ENCODE measurements at places on chromosomes 16 and 17.

DNA sequence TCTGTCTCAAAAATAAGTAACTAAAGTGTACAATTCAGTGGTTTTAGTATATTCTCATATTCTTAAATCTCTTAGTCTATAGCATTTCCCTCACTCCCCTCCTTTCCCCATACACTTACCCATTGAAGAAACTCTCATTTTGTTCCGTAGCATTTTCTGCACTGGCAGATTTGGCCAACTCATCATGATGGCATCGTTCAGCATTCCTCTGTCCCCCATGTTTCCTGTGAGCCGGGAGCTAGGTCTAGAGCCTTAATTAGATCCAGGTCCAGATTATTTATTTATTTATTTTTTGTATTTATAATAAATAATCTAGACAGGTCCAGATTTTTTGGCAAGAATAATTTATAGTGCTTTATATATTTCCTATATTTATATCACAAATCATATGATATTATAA, 31.0 kb downstream of the HEATR3 start:
- DNase-seq = no peak

- no peak for DNase-seq
These were observed 111.7 kb upstream of the MAF start for GRCh38 chr16:79712276-79712675.

DNA sequence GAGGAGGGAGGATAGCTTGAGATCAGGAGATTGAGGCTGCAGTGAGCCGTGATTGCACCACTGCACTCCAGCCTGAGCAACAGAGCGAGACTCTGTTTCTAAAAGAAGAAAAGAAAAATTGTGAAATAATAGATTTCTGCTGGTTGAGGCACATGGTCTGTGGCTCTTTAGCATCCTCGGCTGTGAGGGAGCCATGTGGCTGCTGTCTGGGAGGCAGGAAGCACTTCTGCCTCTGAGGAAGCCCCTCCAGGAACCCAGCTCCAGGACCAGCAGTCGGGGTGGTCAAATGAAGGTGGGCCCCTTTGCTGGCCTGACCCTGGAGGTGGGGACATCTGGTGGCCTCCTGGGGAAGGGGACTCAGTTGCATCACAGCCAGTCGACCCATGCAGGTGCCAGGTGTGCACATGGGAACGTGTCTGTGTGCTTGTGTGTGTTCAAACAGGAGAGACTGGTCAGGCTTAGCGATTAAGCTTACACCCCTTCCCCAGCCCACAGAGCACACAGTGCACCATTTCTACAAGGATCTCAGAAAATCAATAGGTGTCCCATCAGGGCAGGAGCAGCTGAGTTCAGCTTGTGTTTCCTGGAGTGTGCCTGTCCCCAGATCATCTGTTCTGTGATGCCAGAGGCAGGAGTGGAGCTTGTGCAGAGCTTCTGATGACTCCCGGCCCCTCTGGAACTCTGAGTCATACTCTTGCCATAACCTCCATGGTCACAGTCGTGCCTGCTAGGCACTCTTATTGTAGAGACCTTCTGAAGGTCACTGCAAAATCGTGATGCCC, 24.3 kb upstream of the MGAT5B start:
- DNase-seq = no peak

- no peak for DNase-seq
These were observed 49.7 kb upstream of the ITGA2B start for GRCh38 chr17:44439168-44439567.

- DNase-seq = no peak
These were observed 321.3 kb downstream of the SEC14L1 start for GRCh38 chr17:77462090-77462489.

DNA sequence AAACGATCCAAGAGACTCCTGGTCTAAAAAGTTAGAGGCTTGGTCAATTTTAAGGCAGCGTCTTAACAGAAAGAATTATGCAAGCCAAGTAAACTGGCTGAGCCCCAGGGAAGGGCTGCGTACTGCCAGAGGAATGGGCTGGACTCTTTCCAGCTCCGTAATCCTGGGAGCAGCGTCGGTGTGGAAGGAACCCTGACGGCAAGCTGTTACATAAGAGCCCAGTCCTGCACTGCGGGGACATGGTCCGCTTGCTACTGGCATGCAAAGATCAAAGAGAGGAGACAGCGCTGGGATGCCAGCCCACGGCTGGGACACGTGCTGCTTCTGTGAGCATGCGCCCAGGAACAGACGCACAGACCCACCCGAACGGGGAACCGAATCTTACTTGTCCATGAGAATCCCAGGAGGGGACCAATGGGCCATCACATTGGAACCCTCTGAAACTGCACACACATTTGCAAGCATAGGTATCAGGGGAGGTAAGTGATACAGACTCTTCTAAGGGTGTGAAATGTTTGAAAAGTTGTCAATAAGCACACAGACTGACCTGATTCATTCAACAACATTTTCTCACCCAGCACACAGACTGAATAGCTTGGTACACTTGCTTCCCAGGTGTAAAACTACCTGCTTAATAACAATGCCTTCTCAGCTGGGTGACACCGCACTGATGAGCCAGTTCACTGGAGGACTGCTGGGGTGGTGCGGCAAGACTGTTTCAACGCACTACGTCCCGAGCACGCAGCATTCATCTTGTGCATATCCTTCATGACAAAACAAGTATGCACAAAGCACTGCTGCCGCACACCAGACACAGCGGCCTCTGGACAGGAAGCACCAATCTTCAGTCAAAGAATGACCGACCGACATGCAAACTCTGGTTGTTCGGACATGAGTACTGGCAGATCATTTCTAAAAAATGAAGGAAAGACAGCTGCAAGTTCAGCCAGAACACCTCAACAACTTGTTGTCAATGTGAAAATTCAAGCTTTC, 94.9 kb downstream of the ANKRD11 start:
- DNase-seq = no peak

- no peak for DNase-seq
These were observed 48.5 kb downstream of the ARHGAP27 start for GRCh38 chr17:45384047-45384788.

DNA sequence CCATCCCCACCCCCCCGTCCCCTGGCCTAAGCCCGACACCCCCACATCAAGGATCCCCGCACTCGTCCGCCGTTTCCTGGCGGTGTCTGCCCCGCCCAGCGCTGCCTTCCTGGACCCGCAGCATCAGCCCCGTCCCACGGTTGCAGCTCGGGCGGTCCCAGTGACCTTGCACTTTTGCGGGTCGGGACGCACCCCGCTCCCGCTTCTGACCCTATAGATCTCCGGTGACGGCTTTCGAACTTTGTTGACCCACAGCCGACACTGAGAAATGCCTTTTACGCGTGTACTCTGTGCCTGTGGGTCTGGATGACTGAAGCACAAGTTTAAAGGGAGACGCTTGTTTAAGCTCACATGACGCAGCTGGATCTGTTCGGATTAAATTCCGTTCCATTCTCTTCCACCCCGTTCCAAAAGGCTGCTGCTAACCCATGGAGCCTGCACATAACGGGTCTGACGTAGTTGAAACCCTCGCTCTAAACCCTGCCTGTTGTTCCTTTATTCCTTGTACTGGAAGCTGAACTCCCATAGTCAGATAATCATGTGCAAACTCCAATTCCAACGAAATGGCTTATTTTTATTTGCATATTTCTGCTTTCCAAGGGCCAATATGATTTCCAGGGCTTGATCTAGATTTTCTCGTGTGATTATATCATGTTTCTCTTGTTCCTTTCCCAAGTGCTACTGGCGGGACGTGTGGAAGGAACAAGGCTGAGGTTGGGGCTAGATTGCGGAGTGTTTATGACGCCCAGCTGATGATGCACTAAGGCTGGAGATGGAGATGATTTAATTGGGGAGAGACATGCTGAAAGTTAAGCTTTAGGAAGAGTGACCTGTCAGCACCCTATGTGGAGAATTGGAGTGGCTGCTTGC, 834 bp downstream of the FLYWCH1 start:
- peak; percentile 21 for DNase-seq

DNA sequence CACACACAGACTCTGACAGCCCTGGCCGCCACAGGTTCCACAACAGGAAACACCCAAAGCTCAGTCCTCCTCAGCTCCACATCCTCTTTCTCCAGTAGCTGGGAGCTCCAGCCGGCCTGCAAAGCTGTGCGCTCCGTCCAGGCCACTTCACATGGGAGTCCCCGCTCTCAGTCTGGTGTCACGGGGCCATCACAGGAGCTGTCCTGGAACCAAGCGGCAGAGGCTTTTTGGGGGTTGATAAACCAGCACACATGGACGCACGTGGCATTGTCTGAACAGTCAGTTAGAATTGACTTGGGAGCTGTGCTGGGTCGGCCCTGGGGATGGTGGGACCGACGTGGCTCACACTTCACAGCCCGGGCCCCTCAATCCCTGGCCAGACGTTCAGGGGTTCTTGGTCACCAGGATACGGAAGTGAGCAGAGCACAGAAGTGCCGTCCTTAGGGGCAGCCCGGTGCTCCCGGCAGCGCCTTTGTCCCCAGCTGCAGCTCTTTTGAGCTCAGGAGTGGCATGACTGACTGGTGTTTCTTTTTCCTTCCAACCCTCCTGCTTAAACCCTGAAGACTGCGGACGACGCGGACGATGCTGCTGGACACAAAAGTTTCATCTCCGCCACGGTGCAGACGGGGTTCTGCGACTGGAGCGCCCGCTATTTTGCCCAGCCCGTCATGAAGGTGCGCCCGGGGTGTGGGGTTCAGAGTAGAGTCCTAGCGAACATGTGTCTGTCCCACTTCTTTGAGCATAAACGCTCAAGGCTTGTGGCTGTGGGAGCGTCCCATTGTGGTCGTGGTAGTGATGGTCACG, 66.6 kb upstream of the CHMP6 start:
- no peak for DNase-seq

GRCh38 chr16:67647111-67647651, 2.2 kb downstream of the CARMIL2 start:
- no peak for DNase-seq

DNA sequence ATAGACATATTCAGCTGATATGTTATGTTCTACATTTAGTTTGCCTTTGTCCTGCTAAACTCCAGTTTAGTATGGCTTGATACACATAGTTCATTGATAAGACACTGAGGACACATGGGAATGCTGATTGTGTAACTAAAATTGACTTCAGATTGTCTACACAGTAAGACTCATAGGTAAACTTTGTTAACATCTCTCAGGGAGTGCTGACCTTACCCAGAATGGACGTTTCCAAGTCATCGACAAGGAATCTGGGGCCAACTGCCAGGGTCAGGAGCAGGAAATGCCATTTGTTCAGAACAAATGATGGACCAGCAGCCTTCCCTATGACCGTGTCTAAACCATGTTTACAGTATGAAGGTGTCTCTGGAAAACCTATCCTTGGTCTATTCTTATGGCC, 58.7 kb downstream of the DYNLRB2 start:
- DNase-seq = no peak

- DNase-seq = peak; percentile 17
These were observed 680 bp downstream of the SKA2 start for GRCh38 chr17:59154292-59154720.

- no peak for DNase-seq
These were observed 1629.5 kb upstream of the GOT2 start for GRCh38 chr16:60363566-60363965.

- DNase-seq = no peak
These were observed 8.3 kb upstream of the LPCAT2 start for GRCh38 chr16:55500530-55501011.

DNA sequence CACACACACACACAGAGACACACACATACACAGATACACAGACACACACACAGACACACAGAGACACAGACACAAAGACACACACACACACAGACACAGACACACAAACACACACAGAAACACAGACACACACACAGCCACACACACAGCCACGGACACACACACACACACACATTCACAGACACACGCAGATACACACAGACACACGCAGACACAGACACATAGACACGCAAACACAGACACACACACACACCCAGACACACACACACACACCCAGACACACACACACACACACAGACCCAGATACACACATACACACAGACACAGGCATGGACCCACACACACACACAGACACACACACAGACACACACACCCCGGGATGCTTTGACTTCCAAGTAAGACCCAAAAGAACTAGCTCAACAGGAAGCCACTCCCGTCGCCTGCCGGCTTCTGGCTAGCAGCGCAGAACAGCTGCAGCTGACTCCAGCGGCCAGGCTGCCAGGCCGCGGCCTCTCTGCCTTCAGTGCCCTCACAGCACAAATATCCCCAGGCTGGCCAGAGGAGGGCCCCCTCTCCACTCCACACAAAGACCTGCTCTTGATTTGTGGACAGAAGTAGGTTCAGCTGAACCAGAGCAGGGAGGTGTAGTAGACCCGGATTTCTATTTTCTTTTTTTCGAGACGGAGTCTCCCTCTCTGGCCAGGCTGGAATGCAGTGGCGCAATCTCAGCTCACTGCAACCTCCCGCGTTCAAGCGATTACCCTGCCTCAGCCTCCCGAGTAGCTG, 6.0 kb upstream of the CHRNE start:
- peak; percentile 44 for DNase-seq

DNA sequence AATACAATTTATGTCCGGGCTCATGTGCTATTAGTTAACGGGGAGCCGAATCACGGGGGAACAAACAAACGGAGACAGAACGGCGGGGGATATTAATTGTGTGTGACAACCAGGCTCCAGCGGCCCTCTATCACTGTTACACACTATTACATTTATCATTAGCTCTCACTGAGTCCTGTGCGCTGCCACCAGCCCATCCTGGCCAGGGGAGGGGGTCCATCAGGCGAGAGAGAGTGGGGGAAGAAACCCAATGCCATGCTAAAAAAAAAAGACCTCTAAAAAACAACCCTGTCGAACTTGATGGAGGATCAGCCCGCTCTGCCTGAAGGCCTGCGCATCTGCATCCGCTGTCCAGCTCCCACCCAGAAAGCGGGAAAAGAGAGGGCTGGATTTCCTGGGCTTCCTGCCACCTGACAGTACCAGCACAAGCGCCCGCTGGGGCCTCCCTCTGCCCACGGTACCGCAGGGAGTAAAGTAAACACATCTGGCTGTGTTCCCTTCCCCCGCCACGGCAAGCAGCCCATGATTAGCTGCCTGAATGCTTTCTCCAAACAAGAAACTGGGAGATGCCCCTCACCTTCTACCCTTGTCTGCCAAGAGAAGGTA, 41.7 kb downstream of the PIPOX start:
- no peak for DNase-seq

DNA sequence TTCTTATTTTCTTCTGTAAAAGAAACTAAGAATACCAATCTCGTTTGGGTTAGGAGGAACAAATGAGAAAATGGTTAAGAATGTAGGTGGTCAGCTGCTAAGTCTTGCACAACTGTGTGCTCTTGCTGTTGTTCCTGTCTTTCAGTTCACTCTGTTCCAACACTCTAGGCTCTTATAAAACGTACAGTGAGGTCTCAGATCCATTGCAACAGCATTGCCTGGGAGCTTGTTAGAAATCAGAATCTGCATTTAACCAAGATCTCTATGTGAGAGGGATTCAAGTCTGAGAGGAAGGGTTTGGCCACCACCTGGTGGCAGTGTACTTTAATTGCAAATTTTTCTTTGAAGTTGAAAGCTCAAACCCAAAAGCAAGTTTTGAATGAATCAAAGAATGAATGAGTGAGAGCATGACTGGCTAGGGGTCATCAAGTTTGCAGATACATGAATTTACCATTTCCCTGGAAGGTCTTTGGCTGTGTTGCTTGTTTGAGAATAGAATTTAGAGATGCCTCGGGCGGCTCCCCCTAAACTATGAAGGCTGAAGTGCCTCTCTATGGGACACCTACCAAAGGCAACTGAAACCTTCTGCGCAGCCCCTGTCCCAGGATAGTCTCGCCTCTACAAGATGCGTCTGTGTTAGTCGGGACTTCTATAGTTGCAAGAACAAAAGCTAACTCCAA, 2.5 kb downstream of the ALOX15B start:
- DNase-seq = no peak

- DNase-seq = no peak
These were observed 22.3 kb upstream of the MMD start for GRCh38 chr17:55443904-55444303.

Data from effector CD4-positive, alpha-beta T cell (primary cell).